ENCODE measurements at places on chromosomes 2 and 18. TPM values are rescaled to one million over a fixed set of nuclear protein-coding genes. Genes with fewer than 3 reads are reported as not detected.

GRCh38 chr18:10482363-10482984, 28.0 kb downstream of the APCDD1 start:
- no peak overlapping the region for H3K27ac ChIP-seq
- no peaks in the 10 kb centered on the region for H3K36me3 ChIP-seq
- no peak for DNase-seq
- peaks cover 23% of the 10 kb centered on the region for H3K4me1 ChIP-seq

DNA sequence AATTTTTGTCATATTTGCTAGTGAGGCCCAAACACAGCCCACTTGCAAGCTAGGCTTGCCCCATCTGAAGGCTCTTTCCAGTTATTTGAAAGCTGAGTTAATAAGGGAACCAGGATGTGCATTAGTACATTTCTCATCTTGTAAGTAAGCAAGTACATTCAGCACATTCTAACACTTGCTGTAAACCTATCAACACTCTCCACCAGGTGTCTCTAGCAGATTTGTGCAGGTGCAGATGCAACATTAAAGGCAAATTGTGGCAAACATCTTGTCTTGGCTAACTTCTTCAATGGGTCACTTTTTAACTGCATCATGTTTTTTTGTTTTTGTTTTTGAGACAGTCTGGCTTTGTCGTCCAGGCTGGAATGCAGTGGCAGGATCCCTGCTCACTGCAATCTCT, 25.3 kb upstream of the MFSD6 start:
- H3K4me3 ChIP-seq: no peak overlapping the region
- no peak for DNase-seq
- H3K4me1 ChIP-seq: no peaks in the 10 kb centered on the region
- H3K36me3 ChIP-seq: no peaks in the 10 kb centered on the region
- H3K27me3 ChIP-seq: no peaks in the 10 kb centered on the region
- no peak overlapping the region for H3K27ac ChIP-seq

DNA sequence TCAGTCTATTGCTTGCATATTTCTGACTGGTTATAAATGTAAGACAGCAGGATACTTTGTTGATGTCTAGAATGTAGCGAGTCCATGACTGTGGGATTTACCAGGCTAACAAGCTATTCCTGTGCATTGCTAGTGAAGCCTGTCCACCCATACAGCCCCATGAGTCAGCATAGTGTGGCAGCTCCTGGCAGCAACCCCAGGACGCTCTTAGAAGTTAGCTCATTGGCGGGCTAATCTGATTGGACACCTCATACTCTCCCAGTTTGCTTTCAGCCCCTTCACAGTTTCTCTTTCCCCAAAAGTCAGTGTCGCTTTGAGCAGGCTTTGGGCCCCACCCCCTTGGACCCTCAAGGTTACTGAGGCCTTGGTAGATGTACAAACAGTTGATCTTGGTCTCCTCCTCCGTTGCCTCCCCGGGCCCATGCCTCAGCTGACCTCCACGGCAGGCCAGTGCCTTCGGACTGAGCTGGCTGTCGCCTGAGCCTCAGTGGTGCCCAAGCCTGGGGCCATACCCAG, 48.0 kb downstream of the COA5 start:
- H3K36me3 ChIP-seq: no peaks in the 10 kb centered on the region
- H3K4me3 ChIP-seq: no peak overlapping the region
- no peak for DNase-seq
- no peaks in the 10 kb centered on the region for H3K27me3 ChIP-seq
- peaks cover 12% of the 10 kb centered on the region for H3K4me1 ChIP-seq

- DNase-seq: no peak
- H3K4me1 ChIP-seq: no peaks in the 10 kb centered on the region
- H3K4me3 ChIP-seq: no peak overlapping the region
- no peaks in the 10 kb centered on the region for H3K27me3 ChIP-seq
Measured at GRCh38 chr2:118249531-118249930, 161.3 kb downstream of the INSIG2 start.

The TXNDC2 gene
- total RNA-seq: 0.49 TPM

The TMEM182 gene
- 2.2 TPM for total RNA-seq
